ENCODE measurements at places on chromosomes 13 and 19.

- no peak for DNase-seq
These were observed 59.0 kb upstream of the FLT1 start for GRCh38 chr13:28553971-28554370.

DNA sequence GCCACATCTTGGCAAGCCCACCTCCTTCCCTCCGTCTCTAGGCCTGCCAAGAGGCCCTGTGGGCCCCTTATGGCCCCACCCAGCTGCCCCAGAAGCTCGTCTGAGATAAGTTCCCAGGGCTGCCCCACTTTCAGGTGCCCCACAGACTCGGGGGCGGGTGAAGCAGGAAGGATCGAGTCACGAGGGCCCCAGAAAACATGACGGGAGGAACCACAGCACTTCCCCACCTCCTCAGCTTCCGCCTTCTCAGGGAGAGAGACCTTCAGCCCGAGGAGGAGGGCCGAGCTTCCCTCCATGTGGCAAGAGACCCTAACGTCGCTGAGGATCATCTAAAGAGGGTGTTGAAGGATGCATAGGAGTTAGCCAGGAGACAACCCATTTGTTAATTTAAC, 4.5 kb upstream of the IL12RB1 start:
- peak; percentile 40 for DNase-seq

DNA sequence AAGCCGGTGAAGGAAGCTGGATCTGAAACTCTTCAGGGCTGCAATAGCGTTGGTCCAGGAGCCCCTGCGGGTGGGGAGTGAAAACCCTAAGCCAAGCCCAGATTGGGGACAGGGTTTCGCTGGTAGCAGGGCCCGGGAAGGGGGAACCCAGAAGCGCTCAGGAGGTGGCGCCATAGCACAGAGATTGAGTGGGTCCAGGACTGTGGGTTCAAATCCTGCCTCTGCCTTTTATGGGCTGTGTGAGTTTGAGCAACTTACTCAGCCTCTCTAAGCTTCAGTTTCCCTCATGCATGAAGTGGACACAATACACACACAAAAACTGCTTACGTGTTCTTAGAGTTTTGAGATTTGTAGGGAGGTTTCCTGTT, 8.3 kb upstream of the SYCN start:
- DNase-seq, result no peak

DNA sequence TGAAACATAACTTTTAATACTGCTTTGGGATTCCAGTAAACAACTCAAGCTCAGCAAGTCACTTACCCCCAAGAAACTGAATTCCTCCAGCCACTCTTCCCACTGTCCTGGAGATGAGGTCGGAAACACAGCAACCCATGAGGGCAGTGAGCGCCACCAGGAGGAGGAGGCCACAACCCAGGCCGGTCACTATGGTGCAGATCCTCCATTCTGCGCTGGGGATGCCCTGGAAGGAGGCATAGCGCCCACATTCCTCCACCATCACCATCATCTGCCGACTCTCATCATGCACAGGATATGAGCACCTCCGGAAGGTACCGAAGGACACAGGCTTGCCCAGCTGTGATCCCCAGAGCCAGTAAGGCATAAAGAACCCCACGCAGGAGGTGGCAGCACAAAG, 2.2 kb downstream of the LHFPL6 start:
- peak; percentile 71 for DNase-seq

DNA sequence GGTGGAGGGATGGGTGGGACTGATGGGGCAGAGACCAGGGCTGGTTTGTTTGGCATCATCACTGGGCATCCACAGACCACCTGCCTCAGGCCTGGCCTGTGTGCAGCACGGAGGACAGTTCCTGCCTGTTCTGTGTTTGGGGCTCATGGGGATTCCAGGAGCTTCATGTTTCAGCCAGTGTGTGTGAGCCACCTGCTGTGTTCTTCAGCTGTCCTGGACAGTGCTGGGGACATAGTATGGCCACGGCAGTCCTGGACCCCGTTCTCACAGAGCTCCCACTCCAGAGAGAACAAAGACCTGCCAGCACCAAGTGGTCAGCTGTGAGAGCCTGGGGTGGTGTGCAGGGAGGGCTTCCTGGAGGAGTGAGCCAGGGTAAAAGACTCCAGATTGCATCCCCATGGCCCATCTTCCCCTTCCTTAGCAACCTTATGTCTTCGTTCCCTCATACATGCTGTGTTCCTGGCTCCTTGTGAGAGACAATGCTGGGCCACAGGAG, 2.0 kb upstream of the CCDC97 start:
- no peak for DNase-seq

DNA sequence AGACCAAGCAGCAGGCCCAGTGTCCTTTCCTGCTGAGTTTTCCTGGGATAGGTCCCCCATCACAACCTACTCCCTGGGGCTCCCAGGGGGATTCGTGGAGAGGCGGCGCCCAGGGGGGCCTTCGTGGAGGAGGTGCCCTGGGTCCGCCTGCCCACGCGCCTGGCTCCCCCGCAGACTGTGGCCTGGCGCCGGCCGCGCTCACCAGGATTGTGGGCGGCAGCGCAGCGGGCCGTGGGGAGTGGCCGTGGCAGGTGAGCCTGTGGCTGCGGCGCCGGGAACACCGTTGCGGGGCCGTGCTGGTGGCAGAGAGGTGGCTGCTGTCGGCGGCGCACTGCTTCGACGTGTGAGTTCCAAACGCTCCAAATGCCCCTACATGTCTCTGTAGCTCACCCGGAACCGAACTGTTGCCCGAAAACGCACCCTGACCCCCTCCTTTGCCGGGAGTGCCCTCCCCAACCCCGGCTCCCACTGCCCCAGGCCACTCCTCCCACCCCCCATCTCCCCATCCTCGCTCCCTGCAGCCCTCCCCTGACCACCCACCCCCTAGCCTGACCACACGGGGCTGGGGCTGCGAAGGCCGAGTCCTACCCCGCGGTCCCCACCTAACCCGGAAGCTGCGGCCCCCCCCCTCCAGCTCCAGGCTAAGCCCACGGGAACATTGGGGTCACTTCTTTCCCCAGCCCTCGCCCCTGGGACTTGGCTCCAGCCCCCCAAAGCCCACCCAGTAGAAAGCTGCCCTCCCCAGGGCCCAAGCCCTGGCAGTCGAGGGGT, 3.3 kb downstream of the TIMM13 start:
- DNase-seq, result no peak

- DNase-seq, result peak; percentile 66
These were observed 717 bp upstream of the NALCN start for GRCh38 chr13:101417043-101417406.

GRCh38 chr19:16216744-16217670, 19.3 kb downstream of the AP1M1 start:
- DNase-seq, result no peak

- no peak for DNase-seq
These were observed 53.7 kb upstream of the TRPC4 start for GRCh38 chr13:37923236-37923635.

GRCh38 chr13:23861310-23861709, 27.9 kb downstream of the MIPEP start:
- no peak for DNase-seq

- no peak for DNase-seq
These were observed 11.3 kb upstream of the ZBTB7A start for GRCh38 chr19:4077800-4078684.

GRCh38 chr19:13313875-13314274, 163.7 kb downstream of the IER2 start:
- DNase-seq, result no peak

GRCh38 chr13:91056746-91057145, 290.7 kb upstream of the MIR17HG start:
- DNase-seq, result no peak

DNA sequence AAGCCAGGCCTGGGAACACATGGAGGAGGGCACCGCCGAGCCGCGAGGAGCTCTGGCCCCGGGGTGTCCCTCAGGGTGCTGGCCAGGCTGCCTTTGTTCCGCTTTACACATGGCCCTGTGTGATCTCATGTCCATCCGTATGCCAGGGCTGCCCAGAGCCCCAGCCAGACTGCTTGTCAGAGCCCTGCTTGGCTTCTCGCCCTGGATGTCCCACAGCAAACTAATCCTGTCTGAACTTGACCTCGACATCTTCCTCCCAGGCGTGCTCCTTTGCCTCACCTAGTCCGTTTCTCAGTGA, 14.3 kb downstream of the BCKDHA start:
- DNase-seq, result peak; percentile 45

GRCh38 chr13:23639674-23640073, 69.5 kb downstream of the TNFRSF19 start:
- DNase-seq, result peak; percentile 51

DNA sequence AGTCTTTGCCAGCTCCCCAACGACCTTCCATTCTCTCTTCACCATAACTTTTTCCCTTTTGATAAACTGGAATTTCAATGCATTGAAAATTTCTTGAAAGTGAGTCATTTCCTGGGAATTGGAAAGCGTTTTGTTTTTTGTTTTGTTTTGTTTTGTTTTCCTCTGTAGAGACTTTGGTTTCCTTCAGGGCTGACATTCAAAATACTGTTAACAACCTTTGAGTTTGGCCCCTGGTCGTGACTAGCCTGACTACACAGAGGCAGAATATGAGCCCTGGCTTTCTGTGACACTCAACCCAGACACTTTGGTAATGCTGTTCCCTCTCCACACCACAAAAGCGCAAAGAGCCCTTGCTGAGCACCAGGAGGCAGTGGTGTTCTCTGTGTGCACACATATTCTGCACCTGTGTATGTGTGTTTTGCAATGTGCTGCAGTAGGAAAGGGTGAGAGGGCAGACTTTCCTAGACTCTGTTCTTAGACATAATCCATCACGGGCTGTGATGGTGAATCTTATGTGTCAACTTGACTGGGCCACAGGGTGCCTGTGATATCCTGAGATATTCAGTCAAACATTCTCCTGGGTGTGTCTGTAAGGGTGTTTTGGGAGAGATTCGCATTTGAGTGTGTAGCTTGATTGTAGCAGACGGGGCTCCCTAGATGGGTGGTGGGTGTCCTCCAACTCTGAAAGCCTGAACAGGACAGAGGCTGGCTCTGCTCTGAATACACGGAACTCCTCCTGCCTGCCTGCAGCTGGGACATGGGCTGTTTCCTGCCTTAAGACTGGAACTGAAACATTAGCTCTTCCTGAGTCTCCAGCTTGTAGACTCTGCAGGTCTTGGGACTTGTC, 29.5 kb upstream of the ANKRD10 start:
- DNase-seq, result no peak

- no peak for DNase-seq
These were observed 800.2 kb downstream of the EFNB2 start for GRCh38 chr13:105735281-105735680.

DNA sequence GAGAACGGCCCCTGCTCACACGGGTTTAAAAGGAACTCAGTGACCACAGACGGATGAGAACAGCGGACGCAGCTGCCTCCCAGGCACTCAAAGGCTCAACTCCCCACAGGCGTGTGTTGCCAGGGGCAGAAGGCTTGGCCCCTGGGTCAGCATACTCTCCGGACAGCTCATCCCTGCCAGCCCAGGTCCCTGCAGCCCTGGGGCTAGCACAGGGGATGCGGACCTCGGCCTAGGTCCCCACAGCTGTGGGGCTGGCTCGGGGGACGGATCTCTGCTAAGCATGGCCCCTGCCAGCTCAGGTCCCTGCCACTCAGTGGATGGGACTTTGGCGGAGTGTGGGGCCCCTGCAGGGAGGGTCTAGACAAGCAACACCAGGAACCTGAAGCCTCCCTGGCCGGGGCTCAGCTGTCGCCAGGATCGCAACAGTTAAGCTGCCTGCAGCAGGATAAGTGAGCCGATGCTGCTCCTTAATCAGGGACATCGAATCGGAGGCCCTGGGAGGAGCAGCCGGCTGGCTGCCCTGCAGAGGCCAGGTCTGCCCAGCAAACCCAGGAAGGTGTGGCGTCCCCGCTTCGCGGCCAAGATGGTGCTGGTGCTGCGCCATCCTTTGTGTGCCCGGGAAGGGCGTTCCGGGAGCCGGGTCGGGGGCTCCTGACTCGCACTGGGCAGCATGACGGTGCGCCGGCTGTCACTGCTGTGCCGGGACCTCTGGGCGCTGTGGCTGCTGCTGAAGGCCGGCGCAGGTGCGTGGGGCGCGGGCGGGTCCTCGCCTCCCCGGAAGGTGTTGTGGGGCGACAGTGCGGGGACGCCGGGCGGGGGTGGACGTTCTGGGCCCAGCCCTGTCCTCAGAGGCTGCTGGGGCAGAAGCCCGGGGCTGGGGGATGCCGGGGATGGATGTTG, 32.5 kb downstream of the MCF2L start:
- peak; percentile 65 for DNase-seq

DNA sequence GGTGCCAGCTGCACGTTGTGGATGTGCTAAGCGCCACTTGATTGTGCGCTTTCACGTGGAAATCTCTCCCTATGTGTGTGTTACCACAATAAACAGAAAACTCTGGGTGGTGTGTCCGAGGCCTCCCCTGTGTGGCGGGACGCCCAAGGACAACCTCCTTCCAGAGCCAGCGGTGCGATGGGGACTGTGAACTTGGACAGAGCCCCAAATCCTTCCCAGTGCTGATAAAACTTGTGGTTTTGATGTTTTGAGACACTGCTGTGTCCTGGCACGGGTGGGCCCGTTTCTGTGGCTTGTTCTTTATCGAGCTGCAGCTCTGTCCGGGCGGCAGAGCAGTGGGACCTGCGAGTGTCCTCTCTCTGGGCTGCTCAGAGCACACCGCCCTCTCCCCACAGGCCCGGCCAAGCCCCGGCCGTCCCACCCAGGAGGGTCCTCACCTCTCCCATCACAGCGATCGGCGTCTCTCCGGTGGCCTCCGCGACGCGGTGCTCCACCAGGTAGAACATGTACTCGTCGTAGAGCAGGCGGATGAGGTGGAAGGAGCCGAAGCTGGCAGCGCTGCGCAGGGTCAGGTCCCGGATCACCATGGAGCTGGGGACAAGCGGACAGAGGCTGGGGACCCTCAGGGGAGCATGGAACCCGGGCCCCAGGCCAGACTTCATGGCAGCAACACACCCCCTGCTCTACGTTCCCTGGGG, 18.8 kb upstream of the RANBP3 start:
- no peak for DNase-seq

DNA sequence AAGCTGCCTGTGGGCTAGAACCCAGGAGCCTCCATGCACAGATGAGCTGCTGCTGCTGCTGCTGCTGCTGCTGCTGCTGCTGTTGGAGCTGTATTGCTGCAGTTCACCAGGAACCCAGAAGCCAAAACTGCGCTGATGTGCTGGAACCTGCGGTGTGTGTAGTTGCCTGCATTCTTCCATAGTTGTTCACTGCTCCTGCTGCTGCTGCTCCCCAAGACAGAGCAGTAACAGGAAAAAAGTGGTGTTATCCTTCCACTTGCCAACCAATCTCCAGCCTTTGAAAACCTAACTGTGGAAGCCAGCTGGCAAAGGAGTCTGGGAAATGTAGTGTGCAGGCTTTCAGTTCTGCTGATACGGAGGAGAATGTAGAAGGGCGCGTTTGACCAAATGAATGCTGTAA, 37.9 kb downstream of the ARHGAP35 start:
- DNase-seq, result peak; percentile 63

DNA sequence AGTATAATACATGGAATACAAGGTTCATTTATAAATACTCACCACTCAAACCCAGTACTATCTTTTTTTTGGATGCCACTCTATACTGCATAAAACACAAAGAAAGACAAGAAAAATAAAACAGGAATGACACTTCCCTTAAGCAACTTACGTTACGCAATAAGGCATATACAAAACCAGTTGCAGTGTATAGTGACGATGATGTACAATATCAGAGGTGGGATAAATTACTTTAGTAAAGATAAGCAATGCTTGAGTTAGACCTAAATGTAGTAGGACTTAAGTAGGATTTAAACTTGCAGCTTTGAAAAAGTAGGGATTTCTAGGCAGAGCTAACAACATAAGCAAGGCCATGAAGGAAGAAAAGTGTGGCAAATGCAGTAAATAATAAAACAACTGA, 374.9 kb downstream of the SPRY2 start:
- DNase-seq, result no peak
